ENCODE measurements at places on chromosomes 6 and 20.
A peak's percentile ranks its signal among the peaks of the same experiment; 100 is the strongest.

DNA sequence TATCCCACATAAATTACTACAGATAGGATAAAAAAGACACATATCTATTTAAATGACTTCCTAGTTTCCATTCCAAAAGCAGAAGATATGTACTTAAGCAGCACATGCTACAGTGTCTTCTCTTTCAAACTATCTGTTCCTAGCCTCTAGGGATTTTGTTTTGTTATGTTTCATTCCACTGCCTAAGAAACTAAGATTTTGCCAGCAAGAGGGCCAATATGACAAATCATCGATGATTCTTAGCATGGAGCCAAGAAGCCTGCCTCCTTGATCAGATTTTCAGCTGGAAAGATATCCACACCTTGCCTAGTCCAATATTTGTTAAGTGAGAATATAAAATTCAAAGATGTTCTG is 7.0 kb downstream of the SNX5 start:
- no peak for DNase-seq

DNA sequence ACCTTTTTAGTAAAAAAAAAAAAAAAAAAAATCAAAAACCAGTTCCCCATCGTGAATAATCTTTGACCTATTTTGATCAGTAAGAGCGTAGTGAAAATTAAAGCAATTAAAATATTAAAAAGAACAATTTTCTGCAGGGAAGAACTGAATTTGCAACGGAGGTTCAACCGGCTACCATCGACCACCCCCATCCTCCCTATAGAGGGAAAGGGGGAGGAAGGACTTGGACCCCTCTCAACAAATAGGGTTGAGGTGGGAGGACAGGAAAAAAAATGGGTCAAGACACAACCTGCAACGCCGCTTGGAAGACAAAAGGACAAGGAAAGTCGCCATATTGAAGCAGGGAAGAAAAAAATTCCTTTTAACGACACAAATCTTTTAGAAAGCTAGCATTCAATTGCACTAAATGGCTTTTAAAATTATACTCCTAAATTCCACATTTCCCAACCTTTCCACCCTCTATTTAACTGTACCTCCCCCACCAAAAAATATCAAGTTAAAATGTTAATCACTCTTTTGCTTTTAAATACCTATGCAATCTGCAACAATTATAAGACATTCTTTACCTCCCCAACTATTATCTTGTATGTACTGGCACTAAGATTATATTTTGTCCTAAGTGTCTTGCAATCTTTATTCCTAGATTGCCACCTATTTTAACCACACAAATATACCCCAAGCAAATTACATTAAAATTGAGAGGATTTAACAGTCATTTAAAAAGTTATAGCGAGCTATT is 1.7 kb downstream of the PPP1R10 start:
- DNase-seq: no peak

- DNase-seq: no peak
Measured at GRCh38 chr6:3281631-3282475, 23.1 kb downstream of the PSMG4 start.

DNA sequence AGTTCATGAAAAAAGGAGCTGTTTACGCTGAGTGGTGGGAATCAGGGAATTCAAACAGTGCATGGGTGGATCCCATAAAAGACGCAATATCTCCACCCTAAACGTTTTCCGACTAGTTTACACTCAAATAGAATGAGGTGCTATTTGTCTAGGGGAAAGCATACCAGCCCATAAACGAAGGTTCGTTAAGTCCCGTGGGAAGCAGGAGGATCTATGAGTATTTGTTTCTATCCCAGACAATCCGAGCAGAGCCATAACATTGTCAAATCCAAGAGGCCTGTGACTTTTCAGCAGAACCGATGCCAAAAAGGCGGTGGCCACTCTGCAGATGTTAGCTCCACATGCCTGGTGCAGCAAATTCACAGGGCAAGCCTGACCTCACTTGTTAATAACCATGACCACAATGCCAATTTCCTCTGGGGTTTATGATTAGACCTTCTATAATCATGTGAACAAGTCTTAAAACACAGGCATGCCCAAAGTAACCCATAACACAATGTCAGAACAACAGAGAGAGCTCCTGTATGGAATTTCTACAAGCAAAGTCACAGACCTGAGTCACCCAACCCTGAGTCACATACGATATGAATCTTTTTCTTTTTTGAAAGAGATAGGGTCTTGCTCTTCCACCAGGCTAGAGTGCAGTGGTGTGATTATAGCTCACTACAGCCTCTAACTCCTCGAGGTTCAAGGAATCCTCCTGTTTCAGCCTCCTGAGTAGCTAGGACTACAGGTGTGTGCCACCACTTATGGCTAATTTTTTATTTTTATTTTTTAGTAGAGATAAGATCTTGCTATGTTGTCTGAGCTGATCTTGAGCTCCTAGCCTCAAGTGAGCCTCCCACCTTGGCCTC is 123.3 kb downstream of the KIF13A start:
- no peak for DNase-seq

DNA sequence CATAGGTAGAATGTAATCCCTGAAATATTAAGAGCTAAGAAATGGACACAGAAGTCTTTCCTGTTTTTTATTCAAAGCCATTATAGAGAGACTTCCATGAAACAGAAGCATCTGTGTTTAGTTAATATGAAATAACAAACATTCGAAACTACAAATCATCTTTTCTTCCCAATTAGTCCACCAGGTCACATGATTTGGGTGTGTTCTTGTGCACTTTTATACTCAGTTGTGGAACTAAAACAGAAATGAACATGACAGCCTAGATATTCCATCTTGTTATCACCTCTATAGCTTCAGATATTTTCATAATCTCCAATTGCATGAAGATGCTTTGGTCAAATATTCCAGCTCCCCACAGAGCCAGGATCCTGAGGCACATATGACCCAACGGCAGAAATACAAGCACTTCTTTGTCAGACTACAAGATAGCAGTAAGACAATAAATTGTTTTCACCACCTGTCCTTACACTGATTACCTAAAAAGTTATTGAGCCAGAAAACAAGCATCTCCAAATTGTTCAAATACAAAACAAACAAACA is 116.8 kb upstream of the BEND6 start:
- no peak for DNase-seq

DNA sequence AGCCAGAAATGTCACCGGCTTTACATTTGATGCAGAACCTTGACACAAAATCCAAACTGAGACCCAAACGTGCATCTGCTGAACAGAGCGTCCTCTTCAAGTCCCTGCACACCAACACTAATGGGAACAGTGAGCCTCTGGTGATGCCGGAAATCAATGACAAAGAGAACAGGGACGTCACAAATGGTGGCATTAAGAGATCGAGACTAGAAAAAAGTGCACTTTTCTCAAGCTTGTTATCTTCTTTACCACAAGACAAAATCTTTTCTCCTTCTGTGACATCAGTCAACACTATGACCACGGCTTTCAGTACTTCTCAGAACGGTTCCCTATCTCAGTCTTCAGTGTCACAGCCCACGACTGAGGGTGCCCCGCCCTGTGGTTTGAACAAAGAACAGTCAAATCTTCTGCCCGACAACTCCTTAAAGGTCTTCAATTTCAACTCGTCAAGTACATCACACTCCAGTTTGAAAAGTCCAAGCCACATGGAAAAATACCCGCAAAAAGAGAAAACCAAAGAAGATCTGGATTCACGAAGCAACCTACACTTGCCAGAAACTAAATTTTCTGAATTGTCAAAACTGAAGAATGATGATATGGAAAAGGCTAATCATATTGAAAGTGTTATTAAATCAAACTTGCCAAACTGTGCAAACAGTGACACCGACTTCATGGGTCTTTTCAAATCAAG is 108.4 kb downstream of the RTN4IP1 start:
- peak; percentile 78 for DNase-seq

All from GM20000 (cell line).